Dermis microvascular lymphatic vessel endothelial cell (primary cell): ENCODE measurements at places on chromosomes 7 and 10.
A peak's percentile ranks its signal among the peaks of the same experiment; 100 is the strongest.

- DNase-seq: no peak
Observed at GRCh38 chr10:100634034-100634433, 98.3 kb downstream of the HIF1AN start.

- peak; percentile 74 for DNase-seq
Observed at GRCh38 chr10:3755440-3756359, 29.3 kb downstream of the KLF6 start.

GRCh38 chr7:5237286-5237685 lies 45.5 kb upstream of the SLC29A4 start:
- DNase-seq: no peak

DNA sequence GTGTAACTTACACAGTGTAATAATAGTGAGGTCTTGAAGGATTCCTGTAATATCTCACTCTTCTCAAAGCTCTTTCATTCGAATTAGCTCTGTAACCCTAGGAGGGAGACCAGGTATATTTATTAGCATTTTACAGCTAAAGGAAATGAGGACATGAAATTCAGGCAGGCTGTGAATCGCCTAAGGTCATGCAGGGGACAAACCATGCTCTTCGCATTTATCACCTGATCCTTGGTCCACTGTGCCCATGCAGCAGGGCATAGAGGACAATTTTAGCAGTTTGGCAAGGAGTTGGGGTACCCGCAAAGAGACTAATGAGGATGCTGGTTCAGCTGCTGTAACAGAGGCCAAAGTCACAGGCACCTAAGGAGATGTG lies 14.8 kb upstream of the LAMB1 start:
- no peak for DNase-seq

DNA sequence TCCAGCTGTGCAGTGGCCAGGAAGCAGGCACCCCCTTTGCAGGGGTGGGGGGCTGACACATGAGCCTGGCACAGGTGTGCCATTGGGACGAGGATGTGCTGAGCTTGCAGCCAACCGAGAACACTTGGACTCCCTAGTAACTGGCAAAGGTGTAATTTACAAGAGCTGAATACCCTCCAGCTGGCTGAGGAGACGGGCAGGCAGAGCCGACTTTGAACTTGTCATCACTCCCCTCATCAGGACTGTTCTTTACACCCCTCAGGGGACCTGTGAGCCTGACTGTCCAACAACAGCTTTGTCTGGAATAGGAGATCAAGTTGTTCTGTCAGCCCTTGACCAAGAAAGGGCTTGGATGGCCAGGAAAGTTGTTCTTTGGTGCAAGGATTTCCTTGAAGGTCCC lies 61.2 kb downstream of the CDH23 start:
- DNase-seq: no peak

DNA sequence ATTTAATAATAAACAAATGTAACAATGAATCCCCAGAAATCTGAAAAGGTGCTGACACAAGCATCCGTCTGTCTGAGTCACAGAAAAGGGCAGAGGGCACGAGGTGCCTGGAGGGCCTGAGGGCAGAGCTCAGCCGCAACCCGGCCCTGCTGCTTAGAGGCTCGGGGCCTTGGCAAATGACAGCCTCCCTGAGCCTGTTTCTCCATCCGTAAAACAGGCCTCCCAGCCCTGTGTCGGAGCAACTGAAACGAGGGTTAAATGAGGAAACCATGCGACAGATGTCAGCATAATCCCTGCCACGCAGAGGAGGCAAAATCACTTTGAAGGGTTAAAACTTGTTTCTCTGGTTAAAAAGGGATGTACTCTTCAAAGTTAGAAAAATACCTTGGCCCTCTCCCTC lies 24.9 kb downstream of the NUDT1 start:
- DNase-seq: no peak
